Endothelial cell (in vitro differentiated cells): ENCODE measurements at places on chromosomes 13 and 19.

DNA sequence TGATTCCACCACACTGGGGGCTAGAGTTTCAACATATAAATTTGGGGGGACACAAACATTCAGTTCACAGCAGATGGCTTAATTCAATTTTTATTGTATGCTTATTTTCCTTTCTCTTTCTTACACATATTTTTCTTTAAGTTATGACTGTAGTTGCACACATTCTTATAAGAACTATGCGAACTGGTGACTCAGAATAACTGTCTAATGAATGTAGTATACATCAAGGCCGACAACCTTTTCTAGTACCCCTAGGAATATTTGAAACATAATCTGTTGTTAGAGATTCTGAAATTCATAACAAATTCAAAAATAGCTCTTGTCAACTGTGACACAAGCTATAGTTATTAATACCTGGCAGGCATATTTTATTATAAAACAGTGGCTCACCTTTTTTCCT is 695.6 kb downstream of the PCDH9 start:
- DNase-seq = no peak
- no peaks in the 10 kb centered on the region for H3K4me1 ChIP-seq
- no peak overlapping the region for H3K27ac ChIP-seq
- no peak overlapping the region for H3K4me3 ChIP-seq
- H3K27me3 ChIP-seq = no peaks in the 10 kb centered on the region

DNA sequence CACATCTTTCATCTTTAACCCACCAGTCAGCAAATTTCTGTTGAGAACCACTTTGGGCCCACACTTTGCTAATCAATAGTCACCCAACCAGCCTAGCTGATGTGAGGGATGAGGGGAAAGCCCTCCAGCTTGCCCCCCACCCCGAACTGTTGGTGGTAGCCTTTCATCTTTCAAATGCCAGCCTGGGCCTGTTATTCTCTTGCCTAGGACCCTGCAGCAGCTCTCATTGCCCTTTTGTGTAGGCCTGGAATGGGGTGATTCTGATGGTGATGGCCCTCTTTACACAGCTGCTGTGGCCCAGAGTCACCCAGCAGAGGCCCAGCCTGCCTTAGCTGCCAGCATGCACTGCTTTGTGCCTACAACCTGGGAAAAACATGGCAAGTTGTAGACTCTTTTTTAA is 294.5 kb downstream of the SLC7A1 start:
- H3K4me3 ChIP-seq = no peak overlapping the region
- DNase-seq = no peak
- no peak overlapping the region for H3K27ac ChIP-seq
- H3K27me3 ChIP-seq = no peaks in the 10 kb centered on the region
- H3K36me3 ChIP-seq = no peaks in the 10 kb centered on the region
- no peaks in the 10 kb centered on the region for H3K4me1 ChIP-seq

DNA sequence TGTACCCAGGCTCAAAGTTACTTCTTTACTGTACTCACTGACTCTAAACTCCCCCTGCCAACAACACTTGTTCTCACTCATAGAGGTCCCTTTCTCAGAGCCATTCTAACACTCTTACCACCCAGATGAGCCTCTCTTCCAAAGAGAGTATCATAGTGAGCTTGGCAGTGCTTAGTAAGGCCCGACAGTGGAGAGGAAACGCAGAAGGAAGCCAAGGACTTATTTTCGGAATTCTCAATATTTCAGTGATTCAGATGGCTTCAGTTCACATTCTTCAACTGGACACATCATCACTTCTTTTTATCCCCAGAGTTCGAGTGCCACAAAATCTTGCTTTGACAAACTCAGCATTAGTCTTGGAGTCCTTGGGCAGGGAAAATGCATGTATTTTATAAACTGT is 285.9 kb downstream of the DNAJC15 start:
- H3K27me3 ChIP-seq = peaks cover 3% of the 10 kb centered on the region
- peaks cover 4% of the 10 kb centered on the region for H3K36me3 ChIP-seq
- H3K27ac ChIP-seq = no peak overlapping the region
- H3K4me1 ChIP-seq = peaks cover 25% of the 10 kb centered on the region
- no peak overlapping the region for H3K4me3 ChIP-seq

GRCh38 chr19:47351548-47351947 is 2.4 kb downstream of the DHX34 start:
- H3K36me3 ChIP-seq = peaks cover 11% of the 10 kb centered on the region
- no peak overlapping the region for H3K4me3 ChIP-seq
- no peak for DNase-seq
- peaks cover 7% of the 10 kb centered on the region for H3K27me3 ChIP-seq

- H3K27ac ChIP-seq = no peak overlapping the region
- peaks cover 15% of the 10 kb centered on the region for H3K36me3 ChIP-seq
- no peak for DNase-seq
- H3K27me3 ChIP-seq = peaks cover 11% of the 10 kb centered on the region
- H3K4me3 ChIP-seq = no peak overlapping the region
Observed at GRCh38 chr13:71861769-71862458, 5.1 kb downstream of the DACH1 start.

DNA sequence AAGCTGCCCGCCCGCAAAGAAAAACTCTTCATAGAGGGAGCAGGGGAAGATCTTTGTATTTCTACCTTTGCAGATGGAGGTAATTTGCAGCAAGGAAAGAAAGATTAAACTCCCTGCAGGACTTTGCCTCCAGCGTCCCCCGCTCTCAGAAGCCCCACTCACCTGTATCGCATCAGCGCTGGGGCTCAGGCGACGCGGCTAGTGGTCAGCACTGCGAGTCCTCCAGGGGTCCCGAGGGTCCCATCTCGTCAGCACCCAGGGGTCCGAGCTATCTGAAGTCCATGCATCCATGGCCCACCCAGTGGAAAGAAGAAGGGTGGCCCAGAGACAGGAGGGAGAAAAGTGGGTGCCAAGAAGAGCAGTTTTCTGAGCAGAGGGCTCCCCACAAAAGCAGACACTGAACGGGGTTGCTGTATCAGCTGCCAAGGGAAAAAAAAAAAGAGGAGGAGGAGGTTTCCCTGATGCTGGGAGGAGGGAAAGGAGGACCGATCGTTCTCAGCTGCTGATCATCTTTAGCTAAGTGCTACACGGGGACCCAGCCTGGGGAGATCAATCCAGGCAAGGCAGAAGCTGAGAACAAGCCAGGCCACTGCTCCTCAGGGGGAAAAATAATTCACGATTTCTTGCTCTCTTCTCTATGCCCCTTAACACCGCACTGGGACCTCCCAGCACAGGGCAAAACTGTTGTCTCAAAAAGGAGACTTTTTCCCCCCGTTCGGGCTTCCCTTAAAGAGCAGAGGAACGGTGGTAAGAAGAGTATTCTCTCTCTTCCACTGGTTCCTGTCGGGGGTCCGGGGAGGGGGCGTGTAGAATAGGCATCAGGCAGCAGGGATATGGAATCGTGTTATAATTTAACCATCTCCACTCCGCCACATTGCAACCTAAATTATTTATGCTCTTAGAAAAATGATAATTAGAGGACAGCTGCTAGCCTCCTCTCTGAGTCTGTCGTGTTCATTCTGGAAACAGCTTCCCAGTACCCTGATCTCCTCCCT is 117.7 kb upstream of the CACNA1A start:
- H3K4me3 ChIP-seq = no peak overlapping the region
- no peaks in the 10 kb centered on the region for H3K36me3 ChIP-seq
- H3K27me3 ChIP-seq = peaks cover 1% of the 10 kb centered on the region
- no peak for DNase-seq

- H3K4me1 ChIP-seq = no peaks in the 10 kb centered on the region
- H3K27me3 ChIP-seq = peaks cover 3% of the 10 kb centered on the region
- no peak for DNase-seq
- no peak overlapping the region for H3K4me3 ChIP-seq
- no peak overlapping the region for H3K27ac ChIP-seq
Observed at GRCh38 chr13:46195016-46195415, 13.0 kb upstream of the LCP1 start.

- H3K4me3 ChIP-seq = no peak overlapping the region
- DNase-seq = no peak
- H3K27me3 ChIP-seq = no peaks in the 10 kb centered on the region
- no peaks in the 10 kb centered on the region for H3K4me1 ChIP-seq
- H3K27ac ChIP-seq = no peak overlapping the region
- H3K36me3 ChIP-seq = no peaks in the 10 kb centered on the region
Observed at GRCh38 chr13:26919311-26919710, 158.7 kb upstream of the GPR12 start.

DNA sequence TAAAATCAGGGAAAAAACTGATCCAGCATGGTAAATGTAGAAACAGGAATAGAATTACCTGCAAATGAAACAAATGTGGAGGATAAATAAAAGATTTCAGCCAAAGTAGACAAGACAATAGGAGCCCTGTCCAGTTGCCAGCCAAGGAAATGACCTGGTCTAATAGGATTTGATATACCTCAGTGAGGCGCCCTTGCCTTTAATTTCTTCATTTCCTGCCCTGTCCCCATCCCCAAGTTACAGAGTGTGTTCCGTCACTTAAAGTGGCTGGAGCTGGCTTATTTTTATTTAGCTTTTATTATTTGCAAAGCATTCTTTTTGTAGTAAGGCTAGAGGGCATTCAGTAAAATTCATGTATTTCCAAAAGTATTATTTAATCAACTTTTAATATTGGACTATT is 1022.0 kb downstream of the EFNB2 start:
- H3K27me3 ChIP-seq = no peaks in the 10 kb centered on the region
- no peak overlapping the region for H3K27ac ChIP-seq
- no peak overlapping the region for H3K4me3 ChIP-seq
- no peak for DNase-seq
- peaks cover 15% of the 10 kb centered on the region for H3K4me1 ChIP-seq

- peaks cover 5% of the 10 kb centered on the region for H3K4me1 ChIP-seq
- H3K27me3 ChIP-seq = peaks cover 2% of the 10 kb centered on the region
- no peak overlapping the region for H3K27ac ChIP-seq
- no peak overlapping the region for H3K4me3 ChIP-seq
- DNase-seq = no peak
Observed at GRCh38 chr19:46073268-46073922, 32.6 kb upstream of the IGFL4 start.

GRCh38 chr19:28632371-28633080 is 580.4 kb downstream of the UQCRFS1 start:
- no peaks in the 10 kb centered on the region for H3K36me3 ChIP-seq
- H3K4me1 ChIP-seq = no peaks in the 10 kb centered on the region
- no peak overlapping the region for H3K27ac ChIP-seq
- no peak for DNase-seq
- H3K27me3 ChIP-seq = no peaks in the 10 kb centered on the region

DNA sequence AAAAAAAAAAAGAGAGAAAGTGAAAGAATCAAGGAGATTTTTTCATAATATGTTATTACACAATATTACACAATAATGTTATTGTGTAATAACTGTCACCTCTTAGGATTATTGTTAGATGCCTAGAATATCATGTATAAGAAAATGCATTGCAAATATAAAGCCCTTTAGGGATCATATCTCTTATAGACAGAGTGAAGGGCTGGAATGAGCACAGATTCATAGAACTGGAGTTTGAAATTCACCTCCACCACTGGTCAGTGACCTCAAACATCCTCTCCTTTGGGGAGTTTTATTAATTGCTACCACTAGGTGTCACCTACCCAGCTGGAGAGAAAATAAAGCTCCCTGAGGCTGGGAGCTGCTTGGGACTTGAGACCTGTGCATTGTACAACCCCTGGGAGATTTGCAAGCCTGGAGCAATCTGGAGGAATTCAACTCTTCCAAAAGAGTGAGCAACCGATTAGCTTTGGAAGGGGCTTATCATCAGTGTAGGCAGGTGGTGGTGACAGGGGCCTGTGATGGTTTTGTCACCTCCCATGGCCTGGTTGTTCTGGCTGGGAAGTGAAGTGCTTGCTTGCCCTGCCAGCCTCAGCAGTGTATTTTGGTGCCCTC is 30.3 kb upstream of the FRY start:
- H3K36me3 ChIP-seq = no peaks in the 10 kb centered on the region
- peaks cover 3% of the 10 kb centered on the region for H3K4me1 ChIP-seq
- H3K27me3 ChIP-seq = peaks cover 2% of the 10 kb centered on the region
- peak; percentile 29 for DNase-seq
- H3K4me3 ChIP-seq = no peak overlapping the region
